ENCODE measurements at places on chromosomes 2 and 18. TPM values are rescaled to one million over a fixed set of nuclear protein-coding genes. Genes with fewer than 3 reads are reported as not detected.
A peak's percentile ranks its signal among the peaks of the same experiment; 100 is the strongest.

GRCh38 chr18:28793901-28794300 lies 617.0 kb upstream of the CDH2 start:
- no peak for DNase-seq

DNA sequence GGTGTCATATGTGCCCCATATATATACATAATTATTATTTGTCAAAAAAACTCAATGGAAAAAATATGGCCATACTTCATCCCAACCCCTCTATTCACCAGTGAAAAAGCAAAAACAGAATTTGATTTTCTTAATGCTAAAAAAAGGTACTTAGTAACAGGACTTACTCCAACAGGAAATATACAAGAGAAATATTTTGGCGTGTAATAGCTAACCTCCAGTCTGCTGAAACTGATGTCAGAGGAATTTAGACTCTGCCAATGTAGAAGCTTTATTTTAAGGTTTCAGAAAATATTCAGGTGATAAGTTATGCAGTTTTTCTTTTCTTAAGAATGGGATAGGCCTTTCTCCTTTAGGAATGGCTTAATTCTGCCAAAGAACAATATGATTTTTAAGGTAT lies 72.6 kb downstream of the TMEFF2 start:
- no peak for DNase-seq

DNA sequence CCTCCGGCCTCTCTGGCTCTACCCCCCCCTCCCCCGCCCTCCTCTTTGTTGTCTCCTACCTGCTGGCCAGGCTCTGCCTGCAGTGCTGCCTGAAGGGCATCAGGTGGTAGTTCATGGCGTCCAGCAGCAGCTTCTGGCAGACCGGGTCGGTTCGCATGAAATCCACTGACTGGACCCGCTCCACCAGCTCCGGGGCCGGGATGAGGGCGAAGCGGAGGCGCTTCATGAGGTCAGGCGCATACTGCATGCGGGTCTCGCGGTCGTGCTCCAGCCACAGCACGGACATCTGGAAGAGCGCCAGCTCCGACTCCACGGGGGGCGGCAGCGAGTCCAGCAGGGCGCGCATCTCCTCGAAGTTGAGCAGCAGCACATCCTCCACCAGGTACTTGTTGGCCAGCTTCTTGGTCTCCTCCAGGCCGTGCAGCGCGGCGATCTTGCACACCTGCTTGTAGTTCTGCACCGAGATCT lies 3.2 kb downstream of the KLHL14 start:
- peak; percentile 15 for DNase-seq

DNA sequence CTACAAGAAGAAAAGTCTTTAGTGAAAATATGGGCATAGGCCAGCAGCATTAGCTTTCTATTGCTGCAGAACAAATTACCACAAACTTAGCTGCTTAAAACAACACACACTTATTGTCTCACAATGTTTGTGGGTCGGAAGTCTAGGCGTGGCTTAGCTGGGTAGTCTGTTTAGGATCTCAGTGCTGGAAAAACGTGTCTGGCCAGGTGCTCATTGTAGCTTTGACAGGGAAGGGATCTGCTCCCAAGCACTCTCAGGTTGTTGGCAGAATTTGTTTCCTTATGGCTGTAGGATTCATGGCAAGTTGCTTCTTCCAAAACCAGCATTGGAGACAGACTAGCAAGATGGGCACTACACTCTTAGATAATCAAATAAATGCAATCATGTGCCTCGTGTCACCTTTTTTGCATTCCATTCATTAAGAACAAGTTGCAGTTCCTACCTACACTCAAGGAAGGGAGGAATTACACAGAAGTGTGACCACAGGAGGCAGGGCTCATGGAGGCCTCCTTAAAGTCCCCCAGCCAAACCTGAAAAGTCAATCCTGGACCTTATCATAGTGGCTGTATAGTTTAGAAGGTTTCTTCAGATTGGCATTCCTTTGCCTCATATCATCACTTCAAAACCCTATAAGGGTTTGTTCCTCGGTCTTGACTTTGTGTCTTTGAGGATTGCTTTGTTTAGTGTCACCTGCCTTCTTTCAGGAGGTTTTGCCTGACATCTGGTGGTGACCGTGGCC lies 17.3 kb downstream of the MRPL30 start:
- DNase-seq, result no peak

VSNL1 gene
- total RNA-seq, result 4.2 TPM

GRCh38 chr2:192718340-192718739 lies 523.6 kb upstream of the TMEFF2 start:
- DNase-seq, result no peak

- peak; percentile 93 for DNase-seq
Observed at GRCh38 chr2:241271706-241272302, 43.7 kb downstream of the HDLBP start.

IL18RAP gene
- 24.4 TPM for total RNA-seq

DNA sequence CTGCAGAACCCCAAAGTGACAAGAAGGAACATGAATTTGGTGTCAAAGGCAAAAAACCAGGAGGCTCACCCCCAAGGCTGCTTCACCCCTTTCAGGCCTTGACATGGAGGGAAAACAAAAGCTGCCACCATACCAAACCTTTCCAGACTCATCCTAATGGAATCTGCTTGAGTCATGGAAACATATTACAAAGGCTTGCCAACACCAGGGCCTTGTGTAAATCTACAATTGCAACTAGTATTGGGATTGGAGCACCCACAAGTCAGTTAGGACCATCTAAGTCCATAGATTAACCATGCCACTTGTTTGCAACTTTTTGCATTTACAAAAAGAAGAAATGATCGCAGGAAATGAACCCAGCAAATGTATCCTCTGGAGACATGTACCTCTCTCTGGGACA lies 297.6 kb downstream of the CDCA7 start:
- no peak for DNase-seq

ZNF638 gene
- total RNA-seq, result 146 TPM

DNA sequence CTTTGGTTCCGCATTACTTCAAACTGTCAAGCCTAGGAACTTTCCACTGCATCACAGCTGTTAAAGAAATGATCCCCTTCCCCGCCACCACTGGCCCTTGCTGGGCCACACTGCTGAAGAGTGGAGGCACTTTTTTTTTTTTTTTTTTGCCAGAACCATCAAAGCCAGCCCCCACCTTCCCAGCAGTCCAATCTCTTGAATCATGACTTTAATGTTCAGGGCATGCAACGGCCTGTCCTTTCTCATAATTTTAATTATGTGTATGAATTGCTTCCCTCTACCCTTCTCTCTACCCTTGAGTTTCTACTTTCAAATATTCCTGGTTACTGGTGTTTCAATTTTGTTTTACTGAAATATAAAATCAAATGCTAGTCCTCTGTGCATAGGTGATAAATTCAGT lies 102.1 kb upstream of the LMAN1 start:
- no peak for DNase-seq

- no peak for DNase-seq
Observed at GRCh38 chr2:201809633-201810032, 3.3 kb downstream of the CDK15 start.

HAT1 gene
- total RNA-seq, result 5.6 TPM

DNA sequence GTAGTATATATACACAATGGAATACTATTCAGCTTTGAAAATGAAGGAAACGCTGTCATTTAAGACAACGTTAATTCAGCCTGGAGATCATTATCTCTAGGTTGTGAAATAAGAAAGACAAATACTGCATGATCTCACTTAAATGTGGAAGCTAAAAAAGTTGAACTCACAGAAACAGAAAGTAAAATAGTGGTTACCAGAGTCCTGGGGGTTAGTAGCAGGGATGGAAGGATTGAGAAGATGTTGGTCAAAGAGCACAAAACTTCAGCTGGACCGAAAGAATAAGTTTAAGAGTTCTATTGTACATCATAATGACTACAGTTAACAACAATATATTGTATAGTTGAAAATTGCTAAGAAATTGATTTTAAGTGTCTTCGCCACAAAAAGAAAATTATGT lies 670.3 kb downstream of the NR4A2 start:
- no peak for DNase-seq

STPG4 gene
- not detected for total RNA-seq

- no peak for DNase-seq
Observed at GRCh38 chr2:200177971-200178911, 128.3 kb upstream of the SPATS2L start.

GRCh38 chr2:137764646-137765045 lies 199.6 kb upstream of the HNMT start:
- no peak for DNase-seq

DNA sequence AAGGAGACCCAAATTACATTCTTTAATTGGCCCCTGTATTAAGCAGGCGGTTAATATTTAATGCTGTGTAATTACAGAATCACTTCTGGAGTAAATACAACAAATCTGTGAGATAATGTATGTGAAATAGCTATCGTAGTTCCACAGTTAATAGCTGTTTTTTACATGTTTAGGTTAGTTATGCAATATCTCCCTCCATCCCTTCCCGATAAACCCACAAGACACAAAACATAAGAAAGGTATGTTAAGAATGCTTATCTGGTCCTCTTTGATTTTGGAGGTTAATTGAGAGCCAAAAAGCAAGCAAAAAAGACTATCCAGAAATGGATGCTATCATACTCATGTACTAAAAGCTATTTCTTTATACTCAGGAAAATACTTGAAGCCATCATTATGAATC lies 49.1 kb downstream of the ZNF638 start:
- DNase-seq, result no peak

C2orf15 gene
- 3.9 TPM for total RNA-seq

GRCh38 chr2:53513167-53513666 lies 254.4 kb upstream of the CHAC2 start:
- no peak for DNase-seq

GRCh38 chr2:143121079-143121478 lies 8.1 kb upstream of the ARHGAP15 start:
- no peak for DNase-seq

NRP2 gene
- total RNA-seq, result 7.6 TPM

DYNAP gene
- not detected for total RNA-seq

GRCh38 chr2:239579081-239579480 lies 178.3 kb upstream of the HDAC4 start:
- DNase-seq, result no peak

GRCh38 chr2:234288974-234289455 lies 207.9 kb downstream of the ARL4C start:
- peak; percentile 61 for DNase-seq

DNA sequence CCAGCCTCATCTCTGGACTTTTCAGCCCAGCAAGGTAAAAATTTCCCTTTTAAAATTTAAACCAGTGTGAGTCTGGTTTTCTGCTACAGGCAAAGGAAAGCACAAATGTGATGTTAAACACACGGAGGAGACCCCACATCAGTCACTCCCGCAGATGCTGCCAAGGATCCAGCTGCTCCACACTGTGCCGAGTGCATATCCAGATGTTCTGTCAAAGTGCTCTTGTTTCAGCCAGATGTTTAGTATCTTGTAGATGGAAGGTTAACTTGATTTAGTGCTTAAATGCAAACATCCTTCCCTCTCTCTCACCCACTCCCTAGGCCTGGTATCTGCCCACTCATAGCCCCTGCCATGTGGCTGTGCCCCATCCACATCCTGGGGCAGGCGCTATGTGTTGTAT lies 15.8 kb upstream of the ATOH8 start:
- DNase-seq, result no peak

PRKCE gene
- 7.3 TPM for total RNA-seq

DNA sequence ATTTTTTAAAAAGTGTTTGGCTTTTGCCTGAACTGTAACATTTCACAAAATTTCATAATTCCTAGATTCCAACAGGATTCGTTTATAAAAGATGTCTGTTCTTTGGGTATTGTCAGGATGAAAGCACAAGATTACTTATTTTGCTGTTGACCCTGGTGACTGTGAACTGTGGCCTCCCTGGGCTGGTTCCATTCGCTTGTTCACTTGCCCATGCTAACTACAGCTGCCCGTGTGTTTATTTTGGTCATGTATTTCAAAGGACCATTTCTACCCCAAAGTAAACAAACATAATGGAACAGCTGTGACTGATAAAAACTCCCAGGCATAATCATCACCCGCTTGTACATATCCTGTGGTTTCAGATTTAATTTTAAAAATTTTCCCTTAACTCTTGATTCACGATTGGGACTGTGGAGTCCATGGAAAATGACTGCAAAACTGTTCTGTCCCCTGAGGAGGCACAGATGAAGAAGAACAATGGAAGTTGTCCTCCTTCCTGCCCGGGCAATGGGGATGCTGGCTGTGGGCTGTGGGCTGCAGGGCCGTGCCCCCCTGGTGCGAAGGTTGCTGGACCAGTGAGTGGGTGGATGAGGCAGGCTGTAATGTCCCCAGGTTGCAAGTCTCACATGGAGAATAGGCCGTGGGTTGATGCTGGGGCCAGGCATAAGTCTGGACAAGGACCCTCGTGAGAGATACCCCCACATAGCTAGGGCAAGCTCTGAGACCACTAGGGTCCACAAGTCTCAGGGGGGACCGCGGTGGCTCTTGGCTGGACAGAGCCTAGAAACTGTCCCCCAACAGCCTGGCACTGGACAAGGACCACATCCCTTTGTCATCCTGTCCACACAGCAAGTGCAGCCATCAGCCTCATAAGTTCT lies 28.9 kb upstream of the HDAC4 start:
- DNase-seq, result no peak

C2orf80 gene
- total RNA-seq, result not detected

CDK15 gene
- 0.52 TPM for total RNA-seq

DNA sequence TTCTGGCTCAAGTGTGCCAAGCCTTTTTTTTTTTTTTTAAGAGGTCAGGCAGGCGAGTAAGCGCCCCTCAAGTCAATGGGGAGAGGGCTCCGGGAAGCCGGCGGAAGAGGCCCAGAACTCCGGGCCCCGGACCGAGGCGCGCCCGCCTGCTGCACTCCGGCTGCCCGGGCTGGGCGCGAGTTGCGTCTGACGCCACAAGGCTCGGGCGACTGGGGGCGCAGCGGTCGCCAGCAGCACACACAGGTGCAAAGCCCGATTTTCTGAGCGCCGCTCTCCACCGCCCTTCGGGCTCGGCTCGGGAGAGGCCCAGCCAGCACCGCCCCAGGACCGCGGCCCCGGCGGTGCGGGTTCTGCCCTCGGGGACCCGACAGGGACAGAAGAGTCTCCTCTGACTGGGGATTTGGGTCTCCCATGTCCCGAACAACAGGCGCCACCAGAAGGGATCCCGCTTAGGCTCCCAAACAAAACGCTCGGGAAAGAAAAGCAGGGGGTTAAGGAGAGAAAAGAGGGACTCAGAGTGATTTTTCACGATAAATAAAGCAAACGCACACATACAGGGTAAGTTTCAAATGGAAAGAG lies 787 bp downstream of the ERBB4 start:
- DNase-seq, result peak; percentile 43

GRCh38 chr2:236627193-236627592 lies 57.6 kb downstream of the ACKR3 start:
- DNase-seq, result no peak

- no peak for DNase-seq
Observed at GRCh38 chr2:181411105-181411849, 45.9 kb upstream of the ITGA4 start.

GRCh38 chr2:222566229-222566628 lies 89.7 kb downstream of the FARSB start:
- DNase-seq, result no peak

SUMO1 gene
- 43.8 TPM for total RNA-seq

TTC21B gene
- total RNA-seq, result 27.4 TPM

DNA sequence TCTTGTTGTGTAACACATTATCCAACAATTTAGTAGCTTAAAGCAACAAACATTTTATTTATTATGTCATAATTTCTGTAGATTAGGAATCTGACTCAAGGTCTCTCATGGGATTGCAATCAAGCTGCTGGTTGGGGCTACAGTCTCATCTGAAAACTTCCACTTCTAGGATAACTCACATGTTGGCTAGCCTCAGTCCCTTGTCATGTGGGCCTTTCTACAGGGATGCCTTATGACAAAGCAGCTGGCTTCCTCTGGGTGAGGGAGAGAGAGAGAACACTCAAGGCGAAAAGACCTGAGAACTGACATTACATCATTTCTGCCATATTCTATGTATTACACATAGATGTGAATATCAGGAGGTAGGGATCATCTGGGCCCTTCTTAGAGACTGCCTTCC lies 317.9 kb upstream of the VRK2 start:
- DNase-seq, result no peak

GRCh38 chr2:127149384-127149783 lies 42.4 kb upstream of the BIN1 start:
- no peak for DNase-seq

All from body of pancreas (tissue), 4 donors.